ENCODE measurements at places on chromosomes 1 and 21.

GRCh38 chr1:208437401-208437800 lies 193.2 kb upstream of the PLXNA2 start:
- no peak for DNase-seq

DNA sequence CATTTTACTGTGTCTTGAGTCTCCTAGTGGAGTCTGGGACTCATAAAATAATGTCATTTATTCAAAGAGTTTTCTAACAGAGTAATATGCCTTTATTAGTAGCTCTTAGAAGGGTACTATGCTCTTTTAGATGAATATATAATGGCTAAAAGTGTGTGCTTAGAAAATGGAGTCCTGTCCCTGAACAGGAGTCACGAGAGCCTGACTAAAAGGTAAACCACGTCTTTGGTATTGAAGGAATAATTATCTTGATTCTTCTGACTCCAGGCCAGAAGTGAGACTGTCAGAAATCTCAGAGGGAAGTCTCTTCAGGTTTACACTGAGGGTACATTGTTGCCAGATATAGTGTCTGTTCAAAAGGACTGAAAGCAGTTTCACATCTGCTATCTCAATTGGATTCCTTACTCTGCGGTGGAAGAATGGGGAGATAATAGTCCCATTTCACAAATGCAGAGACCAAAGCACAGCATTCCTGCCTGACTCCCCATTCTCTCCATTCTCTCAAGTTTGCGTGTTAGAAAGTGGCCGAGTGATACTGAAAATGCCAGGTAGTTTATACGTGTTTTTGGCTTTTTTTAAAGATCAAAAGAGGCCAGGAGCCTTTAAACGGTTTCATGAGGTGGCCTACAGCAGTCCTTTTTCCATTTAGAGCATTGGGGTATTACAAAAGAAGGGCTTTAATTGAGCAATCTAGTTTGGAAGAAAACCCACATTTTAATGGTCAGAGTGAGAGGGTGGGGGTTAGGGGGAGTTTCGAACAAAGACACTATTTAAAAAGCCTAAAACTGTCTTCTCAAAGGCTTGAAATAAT lies 176.6 kb downstream of the VPS13D start:
- DNase-seq, result no peak

DNA sequence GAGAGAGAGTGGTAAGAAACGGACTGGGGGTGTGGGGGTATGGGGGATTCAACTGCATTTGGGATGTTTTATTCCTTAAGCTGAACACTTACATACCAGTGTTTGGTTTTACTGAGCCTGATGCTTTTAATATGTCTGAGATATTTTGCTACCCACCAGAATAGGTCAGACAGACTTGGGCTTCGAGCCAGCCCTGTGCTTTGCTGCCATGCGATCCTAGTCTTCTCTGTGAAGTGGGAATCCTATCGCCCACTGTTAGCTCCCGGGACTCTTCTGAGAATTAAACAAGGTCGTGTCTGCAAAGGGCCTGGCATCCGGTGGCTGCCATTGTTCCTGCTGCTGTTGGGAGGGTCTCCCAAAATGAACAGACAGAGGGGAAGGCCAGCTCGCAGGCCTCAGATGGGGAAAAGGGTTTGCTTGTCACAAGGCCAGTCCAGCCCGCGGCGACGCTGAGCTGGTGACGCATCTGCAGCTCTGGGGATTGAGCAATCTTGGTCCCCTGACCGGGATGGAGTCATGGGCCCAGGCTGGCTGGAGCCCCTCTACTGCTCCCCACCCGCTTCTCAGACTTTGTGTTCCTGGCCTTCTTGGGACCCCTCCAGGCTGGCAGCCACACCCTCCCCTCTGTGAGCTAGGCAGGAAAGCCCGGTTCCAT lies 26.9 kb upstream of the ECE1 start:
- no peak for DNase-seq

DNA sequence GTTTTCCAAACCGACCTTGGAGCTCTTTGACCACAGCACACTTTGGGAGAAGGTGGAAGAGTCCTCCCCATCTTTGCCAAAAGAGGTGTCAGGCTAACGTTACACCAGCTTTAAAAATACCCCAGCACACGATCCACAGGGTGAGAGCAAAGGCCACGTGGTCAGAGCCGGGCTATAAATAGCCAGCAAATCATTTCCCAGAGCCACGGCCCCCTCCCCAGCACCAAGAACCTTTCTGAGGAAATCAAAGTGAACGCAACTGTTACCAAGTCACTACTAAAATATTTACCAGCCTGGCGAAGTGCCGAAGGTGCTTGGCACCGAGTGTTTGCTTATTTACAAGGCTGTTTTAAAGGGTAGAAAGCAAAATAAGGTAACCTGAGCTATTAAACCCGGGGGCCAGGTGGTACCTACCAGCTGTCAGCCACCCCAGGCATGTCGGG lies 72.4 kb downstream of the CASZ1 start:
- peak; percentile 96 for DNase-seq

- DNase-seq, result peak; percentile 98
These were observed 2.1 kb downstream of the MYBPH start for GRCh38 chr1:203173566-203173965.

- no peak for DNase-seq
These were observed 724.0 kb downstream of the LTN1 start for GRCh38 chr21:28268685-28269084.

- peak; percentile 36 for DNase-seq
These were observed 4.3 kb downstream of the RUSC1 start for GRCh38 chr1:155324717-155325602.

Measured in NCI-H2171 treated with DMSO at 0.1 percent for 48 hours (cell line).